ELR (cell line): ENCODE measurements at places on chromosomes 12 and 14.
A peak's percentile ranks its signal among the peaks of the same experiment; 100 is the strongest.

DNA sequence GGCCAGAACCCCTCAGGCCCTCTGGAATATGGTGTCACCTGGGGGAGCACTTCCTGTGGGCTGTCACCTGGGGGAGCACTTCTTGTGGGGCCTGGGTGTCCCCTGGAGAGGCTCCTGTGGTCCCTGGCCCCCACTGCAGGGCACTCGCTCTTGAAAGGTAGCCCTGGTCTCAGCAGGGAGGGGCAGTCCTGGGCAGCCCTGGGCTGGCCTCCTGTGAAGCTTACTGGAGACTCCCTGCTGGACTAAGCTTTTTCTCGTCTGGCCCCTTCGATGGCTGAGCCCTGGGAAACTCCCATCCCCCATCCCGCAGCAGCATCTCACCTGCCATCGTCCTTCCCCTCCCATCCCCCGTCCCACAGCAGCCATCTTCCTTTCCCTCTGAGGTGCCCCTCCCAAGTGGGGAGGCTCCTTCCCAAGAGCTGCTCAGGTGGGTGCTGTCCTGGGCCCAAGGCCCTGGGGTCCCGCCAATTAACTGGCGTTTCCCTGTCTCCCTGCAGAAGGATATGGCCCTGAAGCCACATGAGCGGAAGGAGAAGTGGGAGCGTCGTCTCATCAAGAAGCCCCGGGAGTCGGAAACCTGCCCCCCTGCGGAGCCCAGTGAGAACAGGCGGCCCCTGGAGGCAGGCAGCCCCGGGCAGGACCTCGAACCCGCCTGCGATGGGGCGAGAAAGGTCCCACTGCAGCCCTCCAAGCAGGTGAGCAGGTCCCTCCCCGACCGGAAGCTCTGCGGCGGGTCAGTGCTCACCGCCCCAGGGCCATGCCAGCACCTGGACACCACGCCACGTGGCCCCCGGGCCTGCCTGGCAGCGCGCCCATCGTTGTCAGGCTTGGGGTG, 17.9 kb downstream of the FBRSL1 start:
- no peak for DNase-seq

DNA sequence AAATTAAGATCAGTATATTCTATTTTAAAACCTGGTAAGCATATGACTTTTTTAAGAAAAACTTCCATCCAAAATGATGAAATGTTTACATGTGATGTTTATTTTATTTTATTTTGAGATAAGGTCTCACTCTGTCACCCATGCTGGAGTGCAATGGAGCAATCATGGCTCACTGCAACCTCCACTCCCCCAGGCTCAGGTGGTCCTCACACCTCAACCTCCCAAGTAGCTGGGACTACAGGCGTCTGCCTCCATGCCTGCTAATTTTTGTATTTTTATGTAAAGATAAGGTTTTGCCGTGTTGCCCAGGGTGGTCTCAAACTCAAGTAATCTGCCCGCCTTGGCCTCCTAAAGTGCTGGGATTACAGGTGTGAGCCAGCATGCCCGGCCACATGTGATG, 141.8 kb downstream of the ZFP36L1 start:
- no peak for DNase-seq

DNA sequence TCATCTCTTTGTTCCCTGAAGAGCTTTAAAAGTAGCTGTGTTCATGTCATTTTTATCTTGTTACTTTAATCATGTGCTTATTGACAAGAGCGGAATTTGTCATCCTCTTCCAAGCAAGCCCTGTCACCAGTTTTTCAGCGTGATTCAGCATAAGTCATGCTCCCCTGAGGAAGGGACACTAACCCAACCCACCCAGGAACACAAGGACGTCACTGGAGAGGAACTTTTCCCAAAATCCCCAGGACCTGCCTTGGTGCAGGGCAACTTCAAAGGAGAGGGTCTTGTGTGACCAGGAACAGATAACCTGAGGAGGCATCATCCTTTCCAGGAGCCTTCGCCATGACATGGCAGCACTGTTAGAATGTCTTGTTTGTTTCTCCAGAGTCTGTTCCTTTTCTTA, 107.1 kb upstream of the DIO3 start:
- DNase-seq: no peak

DNA sequence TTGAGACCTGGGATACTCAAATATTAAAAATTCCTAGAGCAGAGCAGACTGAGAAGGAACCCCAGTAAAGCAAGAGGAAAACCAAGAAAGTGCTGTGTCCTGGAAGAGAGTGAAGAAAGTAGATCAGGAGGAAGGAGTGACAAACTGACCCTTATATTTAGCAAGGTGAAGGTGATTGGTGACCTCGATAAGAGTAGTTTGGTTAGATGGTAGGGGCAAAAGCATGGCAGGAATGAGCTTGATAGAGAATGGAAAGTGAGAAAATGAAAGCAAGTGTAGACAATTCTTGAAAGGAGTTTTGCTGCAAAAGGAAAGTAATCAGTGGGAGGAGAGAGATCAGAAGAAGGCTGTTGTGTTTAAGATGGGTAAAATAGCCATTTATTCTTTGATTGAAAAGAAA, 51.1 kb downstream of the RASSF8 start:
- DNase-seq: no peak

DNA sequence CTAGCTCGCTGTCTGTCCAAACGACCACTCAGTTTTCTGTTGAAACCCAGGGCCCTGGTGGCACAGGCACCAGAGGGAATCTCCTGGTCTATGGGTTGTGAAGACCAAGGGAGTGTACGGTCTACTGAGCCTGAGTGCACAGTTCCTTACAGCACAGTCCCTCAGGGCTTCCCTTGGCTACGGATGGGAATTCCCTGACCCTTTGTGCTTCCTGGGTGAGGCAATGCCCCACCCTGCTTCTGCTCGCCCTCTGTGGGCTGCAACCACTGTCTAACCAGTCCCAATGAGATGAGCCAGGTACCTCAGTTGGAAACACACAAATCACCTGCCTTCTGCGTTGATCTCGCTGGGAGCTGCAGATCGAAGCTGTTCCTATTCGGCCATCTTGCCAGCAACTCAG, 22.6 kb downstream of the GPHN start:
- no peak for DNase-seq

GRCh38 chr12:48023386-48023785, 19.1 kb upstream of the COL2A1 start:
- no peak for DNase-seq

DNA sequence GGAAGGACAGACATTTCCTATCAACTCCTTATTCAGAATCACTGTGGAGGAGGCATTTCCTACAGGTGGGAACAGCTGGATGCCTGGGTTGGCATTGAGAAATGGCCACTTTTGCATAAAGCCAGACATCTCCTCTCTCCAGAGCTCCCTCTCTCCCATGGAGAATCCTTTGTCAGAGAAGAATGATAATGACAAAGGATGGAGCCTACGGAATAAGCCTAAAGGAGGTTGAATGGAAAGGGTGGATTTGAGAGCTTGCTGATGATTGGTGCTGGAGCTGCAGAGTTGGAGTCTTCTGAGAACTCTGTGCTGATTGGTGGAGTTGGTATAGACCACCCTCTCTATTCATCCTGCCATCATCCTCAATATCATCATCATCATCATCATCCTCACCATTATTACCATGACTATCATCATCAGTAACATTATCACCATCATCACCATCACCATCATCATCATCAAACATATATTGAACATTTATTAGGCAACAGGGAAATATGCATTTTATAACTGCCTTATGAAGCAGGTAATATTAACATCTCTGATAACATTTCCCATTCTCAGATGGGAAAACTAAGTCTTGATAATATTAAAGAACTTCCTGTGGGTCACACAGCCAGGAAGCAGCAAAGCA, 89.2 kb upstream of the HSPB8 start:
- DNase-seq: no peak

DNA sequence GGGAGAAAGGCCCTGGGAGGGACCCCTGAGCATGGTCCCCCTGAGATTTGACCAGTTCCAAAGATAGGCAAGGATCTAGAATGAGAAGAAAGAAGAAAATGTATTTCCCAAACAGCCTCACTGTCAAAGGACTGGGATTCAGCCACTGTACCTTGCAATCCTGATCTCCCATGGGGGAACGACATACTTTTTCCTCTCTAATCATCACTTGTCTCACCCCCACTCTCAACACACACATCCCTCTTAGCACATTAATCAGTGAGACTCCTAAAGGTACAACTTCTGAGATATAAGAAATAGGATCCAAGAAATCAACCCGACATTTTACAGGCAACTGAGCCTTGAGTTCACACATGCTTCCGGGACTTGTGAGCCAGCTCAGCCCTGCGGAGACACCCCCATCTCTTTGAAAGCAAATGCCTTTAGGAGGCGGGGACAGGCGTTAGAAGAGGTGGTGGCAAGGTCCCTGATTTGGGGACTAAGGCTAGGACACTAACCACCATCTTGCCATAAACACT, 1.4 kb downstream of the MAP3K9 start:
- DNase-seq: peak; percentile 22

DNA sequence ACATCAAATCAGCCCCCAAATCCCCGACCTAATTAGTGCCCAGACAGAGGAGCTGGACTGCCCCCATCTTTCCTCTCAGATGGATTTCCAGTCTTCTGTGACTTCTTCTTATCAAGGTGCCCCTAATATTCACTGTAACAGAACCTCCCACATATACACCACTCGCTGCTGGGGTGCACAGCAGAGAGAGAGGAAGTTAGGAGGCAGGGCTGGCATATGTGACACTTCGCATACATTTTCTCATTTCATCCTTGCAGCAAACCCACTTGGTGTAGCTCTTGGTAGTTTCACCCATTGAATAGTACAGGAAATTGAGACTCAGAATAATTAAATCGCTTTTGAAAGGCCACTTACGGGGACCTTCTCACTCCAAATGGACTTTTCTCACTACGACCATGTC, 56.5 kb upstream of the CCND2 start:
- no peak for DNase-seq

DNA sequence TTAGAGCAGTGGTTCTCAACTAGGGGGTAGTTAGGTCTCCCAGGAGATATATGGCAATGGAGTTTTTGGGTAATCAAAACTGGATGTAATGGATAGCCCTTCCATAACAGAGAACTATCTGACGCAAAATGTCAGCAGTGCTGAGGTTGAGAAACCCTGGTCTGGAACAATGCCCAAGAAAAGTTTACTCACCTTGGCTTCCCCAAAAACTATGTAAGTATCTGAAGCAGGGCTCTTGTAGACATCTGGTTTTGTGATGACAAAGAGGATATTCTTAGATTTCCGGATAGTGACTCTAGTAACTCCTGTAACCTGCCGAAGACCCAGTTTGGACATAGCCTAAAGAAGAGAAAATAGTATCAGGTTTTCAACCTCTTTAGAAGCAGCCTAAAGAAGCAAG, 11.8 kb downstream of the NACA start:
- no peak for DNase-seq

DNA sequence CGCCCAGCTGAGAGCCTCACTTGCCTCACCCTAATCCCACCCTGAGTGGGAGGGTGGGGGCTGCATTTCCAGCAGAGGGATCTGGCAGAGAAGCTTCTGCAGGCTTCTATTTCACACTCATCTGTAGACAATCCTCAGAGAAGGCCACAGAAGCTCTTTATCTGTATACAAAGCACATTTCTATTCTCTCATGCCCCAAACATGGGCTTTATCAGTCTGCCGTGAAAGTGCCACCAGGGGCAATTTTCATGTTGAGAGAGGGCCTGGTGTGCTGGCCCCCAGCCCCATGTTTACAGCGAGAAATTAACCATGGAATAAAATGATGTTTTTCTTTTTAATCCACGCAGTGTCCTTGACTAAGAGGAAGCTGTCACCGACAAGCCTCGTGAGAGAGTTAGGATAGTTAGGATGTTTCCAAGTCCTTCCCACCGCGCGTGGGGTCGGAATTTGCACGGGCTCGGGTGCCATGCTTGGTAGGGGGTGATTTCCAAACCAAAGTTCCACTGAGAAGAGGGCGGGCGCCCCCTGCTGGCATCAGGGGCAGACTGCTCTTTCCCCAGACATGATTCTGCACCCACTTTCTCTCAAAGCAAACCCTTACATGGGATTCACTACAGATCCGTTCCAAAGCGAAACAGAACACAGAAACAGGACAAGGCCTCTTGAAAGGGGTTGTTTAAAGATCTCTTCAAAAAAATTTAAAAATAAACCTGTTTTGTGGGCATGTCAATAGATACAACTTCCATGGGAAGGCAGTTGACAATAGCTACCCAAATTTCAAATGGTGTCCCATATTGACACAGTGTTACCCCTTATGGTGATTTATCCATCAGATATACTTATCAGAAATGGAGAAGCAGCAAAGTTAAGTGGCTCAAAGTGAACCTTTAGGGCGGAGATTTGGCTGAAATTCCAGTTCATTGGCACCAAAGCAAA, 19.4 kb downstream of the BDKRB1 start:
- DNase-seq: peak; percentile 74

- DNase-seq: peak; percentile 77
Observed at GRCh38 chr12:18430425-18431048, 169.2 kb downstream of the PIK3C2G start.

- DNase-seq: peak; percentile 4
Observed at GRCh38 chr12:133156125-133156690, 25.1 kb upstream of the ZNF268 start.

DNA sequence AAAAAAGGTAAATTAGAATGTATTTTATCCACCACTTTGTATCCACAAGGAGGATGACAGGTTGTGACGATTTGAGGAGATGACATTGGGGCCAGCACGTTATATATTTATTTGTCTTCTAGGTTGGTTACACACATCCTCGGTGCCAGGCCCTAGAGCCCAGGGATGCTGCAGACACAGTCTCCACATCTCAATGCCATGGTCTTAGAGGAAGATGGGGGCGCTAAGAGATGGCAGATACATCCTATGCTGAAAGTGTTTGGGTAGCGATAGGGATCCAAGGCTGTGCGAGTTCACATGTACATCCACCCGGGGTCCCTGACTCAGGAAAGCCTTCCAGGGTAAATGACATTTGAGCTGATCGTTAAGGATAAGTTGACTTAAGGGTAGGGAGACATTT, 193.1 kb upstream of the GSC start:
- no peak for DNase-seq

DNA sequence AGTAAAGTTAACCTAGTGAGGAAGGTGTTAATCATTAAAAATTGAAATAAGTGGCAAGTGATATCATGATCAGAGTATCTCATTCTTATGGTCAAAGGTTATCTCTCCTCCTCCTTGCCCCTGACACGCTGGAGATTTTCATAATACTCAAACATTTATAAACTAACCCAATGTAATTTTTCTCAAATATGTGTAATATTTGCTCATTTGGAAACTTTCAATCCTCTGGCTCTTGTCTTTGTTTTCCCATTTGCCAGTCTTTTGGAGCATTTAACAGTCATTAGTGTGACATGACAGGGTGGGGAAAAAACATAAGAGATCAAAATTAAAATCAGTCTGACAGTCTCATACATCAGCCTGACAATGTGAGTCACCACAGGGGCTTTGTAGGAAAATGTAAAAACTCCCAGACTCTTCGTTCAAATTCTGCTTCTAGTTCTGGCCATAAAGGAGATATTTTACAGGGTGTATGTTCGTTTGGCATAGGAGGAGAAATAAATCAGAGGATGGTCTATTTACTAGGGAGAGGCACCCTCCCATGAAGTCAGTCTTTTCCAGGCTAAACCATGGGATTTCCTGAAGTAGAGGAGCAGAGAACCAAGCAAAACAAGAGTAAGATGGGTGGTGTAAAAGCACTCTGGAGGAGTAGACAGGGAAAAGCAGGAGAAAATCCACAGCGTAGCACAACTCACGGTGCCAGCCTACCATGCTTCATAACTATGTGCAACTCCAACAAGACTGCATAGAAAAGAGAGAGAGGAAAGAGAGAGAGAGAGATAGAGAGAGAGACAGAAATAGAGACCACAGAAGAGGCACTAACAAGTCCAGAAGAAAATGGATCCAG, 369.2 kb upstream of the PDE3A start:
- no peak for DNase-seq
